Epithelial cell of esophagus (primary cell): ENCODE measurements at places on chromosomes 6 and 20.
A peak's percentile ranks its signal among the peaks of the same experiment; 100 is the strongest.

DNA sequence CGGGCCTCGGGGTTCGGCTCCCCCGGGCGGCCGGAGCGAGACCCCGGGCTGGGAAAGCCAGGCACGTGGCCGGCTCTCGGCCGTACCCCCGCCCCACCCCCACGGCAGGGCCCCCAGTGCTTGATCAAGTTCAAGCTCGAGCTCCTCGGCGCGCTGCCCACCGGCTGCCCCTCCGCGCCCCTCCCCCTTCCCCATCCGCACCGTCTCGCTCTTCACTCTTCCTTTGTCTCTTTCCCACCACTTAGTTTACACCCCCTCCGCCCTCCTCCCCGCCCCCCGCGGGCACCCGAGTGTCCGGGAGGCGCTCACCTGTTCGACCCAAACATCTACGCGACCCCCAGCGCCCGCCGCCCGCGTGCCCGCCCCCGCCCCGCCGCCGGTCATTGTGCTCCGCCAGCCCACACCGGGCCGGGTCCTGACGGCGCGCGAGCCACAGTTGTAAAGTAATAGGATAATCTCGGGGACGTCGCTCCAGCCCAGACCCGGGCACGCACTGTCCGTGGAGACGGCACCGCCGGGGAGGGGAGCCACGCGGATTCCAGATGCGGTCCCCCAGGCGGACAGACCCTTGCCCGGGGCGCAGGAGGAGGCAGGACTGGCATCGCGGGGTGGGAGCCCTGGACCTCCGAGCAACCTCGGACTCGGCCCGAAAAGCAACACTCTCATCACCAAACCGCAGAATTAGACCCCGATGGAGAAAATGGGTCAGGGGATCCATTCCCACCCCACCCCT is 100.7 kb downstream of the NOL4L start:
- DNase-seq = no peak

DNA sequence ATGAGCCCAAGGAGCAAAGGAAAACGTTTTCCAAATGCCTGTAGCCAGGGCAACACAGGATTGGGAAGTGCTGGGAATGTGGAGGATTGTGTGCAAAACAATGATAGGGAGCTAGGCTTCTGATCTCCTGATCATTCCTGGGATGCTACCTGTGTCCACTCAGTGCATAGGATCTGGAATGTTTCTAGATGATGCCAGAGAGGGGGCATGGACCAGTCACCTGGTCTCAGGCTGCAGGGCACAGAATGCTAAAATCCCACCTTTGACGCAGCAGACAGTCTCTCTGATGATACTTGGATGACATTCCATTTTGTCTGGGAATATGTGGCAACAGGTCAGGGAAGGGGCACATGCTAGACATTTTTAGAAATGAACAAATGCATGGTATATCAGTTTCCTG is 128.9 kb downstream of the CLIC5 start:
- no peak for DNase-seq

DNA sequence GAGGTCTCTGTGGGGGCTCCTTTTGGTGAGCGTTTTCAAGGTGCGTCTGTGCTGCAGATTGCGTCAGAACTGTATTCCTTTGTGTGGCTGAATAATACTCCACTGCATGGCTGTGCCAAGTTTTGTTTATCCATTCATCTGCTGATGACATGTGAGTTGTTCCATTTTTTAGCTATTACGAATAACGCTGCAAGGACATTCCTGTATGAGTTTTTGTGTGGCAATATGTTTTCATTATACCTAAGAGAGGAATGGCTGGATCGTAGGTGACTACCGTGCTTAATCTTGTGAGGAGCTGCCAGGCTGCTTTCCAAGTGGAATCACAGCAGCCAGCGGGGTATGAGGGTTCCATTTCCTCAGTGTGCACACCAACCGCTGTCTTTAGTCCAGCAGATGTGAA is 1.1 kb upstream of the DACT2 start:
- peak; percentile 54 for DNase-seq

- DNase-seq = peak; percentile 66
These were observed 168.7 kb upstream of the PRSS16 start for GRCh38 chr6:27078734-27079357.

DNA sequence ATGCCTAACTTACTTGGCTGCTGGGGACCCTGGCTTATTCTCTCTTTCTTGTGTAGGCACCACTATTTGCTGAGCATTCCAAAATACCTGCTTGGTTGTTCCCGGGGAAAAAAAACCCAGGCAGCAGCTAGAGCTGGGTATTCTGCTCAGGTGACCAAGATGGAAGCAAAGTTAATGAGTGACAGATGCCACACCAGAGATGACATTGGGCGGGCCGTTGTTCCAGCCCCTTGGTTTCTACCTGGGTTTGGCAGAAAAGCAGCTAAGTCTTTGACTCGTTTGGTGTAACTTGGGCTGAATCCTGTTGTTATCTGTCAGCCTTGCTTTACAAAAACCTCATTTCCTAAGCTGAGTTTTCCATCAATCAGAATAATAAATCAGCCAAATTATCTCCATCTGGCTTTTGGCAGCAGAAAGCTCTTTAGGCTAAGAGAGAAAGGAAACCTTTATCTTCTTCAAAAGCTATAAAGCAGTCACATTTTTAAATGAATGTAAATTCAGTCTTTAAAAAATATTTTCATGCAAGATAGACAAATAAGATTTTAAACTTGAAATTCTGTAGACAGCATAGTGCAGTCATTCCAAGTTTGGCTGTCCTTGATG is 202.0 kb upstream of the GMDS start:
- no peak for DNase-seq

GRCh38 chr20:16445482-16445881 is 127.8 kb downstream of the KIF16B start:
- no peak for DNase-seq

- no peak for DNase-seq
These were observed 5.5 kb downstream of the DNAJC5 start for GRCh38 chr20:63900413-63900812.

GRCh38 chr6:109672175-109672574 is 18.8 kb downstream of the AK9 start:
- DNase-seq = no peak

DNA sequence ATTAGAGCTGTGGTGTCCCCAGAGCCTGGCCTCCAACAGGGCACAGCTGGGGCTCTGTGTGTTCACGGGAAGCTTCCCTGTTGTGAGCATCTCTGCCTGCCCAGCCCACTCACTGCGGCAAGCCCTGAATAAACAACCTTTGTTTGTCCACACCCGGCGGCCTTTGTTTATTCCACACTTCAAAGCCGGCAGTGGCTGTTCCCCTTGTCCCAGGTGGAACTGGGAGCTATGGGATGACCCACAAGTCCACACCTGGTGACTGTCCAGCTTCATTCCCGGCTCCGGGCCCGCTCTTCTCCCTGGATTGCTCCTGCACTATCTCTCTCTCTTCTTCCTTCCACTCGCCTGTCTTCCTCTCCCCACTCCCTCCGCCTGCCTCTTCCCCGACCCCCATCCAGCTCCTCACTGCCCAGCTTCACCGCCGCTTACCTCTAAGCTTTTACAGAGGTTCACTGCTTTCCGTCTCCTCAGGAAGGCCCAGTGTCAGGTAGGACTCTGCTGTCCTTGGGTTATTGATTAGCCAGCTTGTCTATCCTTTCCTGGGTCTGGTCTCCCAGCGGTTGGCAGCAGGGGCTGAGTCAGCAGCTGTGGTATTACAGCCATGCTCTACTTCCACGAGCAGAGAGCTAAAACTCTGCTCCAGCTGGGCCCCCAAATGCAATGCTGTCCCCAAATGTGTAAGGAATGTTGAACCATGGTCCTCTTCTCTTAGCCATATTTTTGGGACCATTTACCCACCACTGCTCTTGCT is 17.8 kb downstream of the DACT2 start:
- DNase-seq = no peak

DNA sequence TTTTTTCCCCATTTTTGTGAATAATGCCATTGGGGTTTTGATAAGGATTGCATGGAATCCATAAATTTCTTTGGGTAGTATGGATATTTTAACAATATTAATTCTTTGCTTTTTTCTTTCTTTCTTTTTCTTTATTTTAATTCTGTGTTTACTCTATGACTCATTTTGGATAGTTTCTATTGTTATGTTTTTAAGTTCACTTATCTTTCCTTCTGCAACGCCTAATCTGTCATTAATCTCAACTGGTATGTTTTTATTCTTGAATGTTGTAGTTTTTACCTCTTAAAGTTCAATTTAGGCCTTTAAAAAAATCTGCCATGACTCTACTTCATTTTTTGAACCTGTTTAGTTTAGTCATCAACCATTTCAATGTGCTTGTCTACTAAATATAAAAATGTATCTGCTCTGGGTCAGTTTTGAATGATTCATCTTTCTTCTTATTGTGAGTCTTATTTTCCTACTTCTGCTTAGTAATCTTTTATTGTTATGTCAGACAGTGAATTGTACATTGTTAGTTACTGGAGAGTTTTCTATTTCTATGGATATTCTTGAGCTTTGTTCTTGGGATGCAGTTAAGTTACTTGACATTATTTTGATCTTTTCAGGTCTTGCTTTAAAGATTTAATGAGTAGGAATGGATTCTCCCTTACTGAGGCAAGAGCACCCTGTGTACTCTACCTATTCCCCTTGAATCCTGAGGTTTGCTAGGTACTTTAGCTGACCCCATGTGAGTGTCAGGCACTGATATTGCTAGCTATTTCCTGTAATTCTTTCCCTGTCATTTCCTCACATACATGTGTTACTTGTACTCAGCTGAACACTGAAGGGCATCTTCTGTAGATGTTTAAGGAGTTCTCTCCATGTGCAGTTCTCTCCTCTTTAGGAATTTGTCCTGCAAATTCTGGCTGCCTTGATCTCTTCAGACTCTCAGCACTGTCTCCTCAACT is 104.2 kb downstream of the TFAP2B start:
- DNase-seq = peak; percentile 32

DNA sequence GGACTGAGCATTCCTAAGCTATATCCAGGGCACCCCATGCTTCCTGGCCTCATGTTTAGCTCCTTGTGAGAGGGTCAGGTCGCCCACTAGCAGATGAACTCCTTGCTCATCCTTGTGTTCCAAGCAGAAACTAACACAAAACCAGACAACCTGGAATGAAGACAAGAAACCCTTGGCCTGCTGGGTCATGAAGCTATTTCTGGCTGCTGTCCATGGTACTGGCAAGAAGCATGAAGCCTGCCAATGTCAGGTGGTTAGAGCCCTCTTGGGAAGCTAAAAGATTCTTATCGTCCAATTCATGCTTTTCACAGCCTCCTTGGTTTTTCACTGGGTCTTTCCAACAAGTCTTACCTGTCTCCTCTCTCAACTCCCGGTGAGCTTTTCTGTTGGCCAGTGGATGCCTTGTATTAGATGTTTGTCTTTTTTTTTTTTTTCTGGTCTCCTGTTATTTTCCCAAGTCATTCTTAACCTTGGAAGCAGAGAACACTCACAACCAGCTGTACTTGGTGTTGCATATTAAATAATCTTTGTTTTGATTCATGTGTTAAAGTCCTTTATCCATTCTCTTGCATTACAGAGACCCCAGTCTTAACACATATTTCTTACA is 180.3 kb downstream of the ANKRD60 start:
- peak; percentile 64 for DNase-seq

GRCh38 chr20:59176812-59177211 is 13.2 kb downstream of the ZNF831 start:
- DNase-seq = no peak

DNA sequence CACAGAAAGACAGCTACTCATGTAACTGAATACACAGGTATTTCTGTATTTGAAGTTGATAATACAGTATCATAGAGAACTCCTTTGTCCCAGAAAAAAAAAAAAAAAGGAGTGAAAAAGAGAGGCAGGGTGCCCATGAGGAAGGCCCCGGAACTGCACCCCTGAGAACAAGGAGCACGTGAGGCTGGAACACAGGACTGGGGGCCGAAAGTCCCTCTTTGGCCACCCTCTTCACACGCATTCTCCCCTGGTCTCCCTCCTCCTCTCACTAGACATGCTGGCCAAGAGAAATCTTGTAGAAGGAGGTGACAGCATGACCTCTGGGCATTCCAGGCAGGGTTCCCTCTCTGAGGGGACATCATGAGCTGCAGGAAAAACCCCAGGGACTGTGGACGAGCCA is 62.7 kb upstream of the TRAF3IP2 start:
- DNase-seq = no peak

DNA sequence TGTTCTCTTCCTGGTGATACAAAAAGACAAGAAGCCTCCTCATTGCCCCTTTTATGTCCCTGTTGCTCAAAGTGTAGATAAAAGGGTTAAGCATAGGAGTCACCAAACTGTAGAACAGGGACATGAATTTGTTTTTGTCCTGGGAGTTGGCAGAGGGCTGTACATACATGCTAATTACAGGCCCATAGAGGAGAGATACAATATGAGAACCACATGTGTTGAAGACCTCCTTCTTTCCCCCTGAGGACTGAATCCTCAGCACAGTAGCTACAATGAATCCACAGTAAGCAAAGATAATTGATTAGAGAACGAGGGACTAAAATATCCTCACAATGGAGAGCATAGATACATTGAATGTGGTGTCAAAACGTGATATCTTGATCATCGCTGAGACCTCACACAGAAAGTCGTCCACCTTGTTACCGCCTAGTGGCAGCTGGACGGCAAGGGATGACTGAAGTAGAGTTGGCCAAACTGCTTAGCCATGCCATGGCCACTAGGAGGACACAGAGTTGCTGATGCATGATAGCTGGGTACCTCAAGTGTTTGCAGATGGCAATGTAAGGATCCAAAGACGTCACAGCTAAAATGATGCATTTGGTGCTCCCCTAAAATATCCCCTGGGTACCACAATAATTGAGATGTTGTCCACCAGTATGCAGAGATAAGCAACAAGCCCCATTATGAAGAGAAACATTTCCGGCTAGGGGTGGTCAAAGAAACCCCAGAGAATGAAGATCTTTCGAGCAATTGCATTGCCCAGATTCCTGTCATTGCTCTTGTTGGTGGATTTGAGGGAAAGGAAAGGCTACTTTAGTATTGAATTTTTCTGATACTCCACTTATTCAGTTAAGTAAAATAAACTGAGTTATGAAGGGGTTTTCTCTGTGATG is 15.0 kb downstream of the OR2B3 start:
- peak; percentile 63 for DNase-seq

GRCh38 chr20:10433623-10434466 is at the start of gene MKKS:
Gene MKKS (minus strand): TSS chr20:10434222. CDS start chr20:10413514, 20,708 bp downstream.
- DNase-seq = peak; percentile 95

GRCh38 chr6:151068761-151069312 is 170.9 kb upstream of the AKAP12 start:
- DNase-seq = no peak

- DNase-seq = no peak
These were observed 6.5 kb downstream of the SIRPA start for GRCh38 chr20:1901704-1902103.

DNA sequence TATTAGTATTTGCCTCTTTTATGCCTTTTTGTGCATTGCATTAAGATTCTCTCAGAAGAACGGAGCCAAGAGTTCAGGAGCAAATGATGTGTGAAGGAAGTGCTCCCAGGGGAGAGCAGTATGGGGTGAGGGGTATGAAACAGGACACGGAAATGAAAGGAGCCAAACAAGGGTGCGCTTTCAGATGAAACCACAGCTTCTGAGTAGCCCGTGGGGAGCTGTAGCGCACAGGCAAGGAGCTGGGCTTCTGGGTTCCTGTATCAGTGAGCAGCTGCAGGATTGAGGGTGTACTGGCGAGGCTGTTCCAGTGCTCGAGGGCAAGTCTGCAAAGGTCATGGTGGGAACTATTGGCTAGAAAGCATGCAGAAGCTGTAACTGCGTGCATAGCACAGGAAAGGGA is 25.4 kb downstream of the ANKEF1 start:
- no peak for DNase-seq

GRCh38 chr6:82603871-82604270 is 240.3 kb downstream of the TPBG start:
- DNase-seq = no peak
